Muscle of leg (tissue), 16 donors: ENCODE measurements at places on chromosomes 5 and 9. TPM values are rescaled to one million over a fixed set of nuclear protein-coding genes. Genes with fewer than 3 reads are reported as not detected.

- DNase-seq, result no peak
Observed at GRCh38 chr9:18385696-18386490, 88.1 kb upstream of the ADAMTSL1 start.

DNA sequence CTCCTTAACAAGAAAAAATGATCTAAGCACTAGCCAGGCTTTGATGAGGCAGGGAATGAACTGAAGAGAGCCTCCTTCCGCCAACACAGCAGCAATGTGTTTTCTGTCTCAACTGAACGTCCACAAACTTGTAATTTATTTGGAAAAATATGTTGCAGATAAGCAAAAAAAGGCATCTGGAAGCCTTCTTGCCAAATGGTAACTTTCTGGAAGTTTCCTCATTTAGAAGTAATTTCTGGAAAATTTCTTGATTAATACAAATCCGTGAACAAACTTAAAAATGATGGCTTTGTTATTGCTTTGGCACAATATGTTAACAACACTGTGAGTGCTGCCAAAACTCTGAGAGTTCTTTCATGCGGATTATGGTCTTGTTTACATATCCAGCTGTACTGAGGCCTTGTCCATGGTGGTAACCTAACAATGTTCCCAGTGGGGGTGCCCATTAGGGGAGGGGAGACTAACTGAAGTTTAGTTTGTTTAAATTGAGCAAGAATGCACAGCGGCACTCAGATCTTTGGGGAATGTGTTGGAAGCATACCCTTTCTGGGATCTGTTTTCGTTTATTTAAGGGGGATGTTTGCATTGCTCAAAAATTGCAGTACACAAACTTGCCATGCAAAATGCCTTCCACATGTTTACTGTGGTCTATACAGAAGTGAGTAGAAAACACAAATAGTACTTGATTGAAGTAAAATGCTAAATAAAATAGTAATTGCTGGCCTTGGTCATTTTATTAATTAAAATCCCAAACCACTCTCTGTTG, 334.7 kb downstream of the NR2F1-AS1 start:
- peak; percentile 92 for DNase-seq

DNA sequence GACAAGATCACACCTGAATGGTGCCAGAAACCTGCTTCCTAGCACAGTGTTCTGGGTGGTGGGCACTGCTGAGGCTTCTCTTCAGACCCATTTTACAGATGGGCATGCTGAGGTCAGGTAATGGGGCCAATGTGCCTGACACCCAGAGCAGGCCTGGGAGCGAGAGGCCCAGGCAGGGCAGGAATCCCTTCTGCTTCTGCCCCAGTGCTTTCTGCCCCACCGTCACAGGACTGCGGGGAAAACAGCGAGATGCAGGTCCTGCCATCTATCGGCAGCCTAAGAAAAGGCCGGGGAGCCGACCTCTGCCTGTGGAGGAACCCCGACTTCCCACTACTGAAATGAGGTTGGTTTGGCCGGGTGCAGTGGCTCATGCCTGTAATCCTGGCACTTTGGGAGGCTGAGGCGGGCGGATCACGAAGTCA, 22.8 kb upstream of the RNU6ATAC start:
- peak; percentile 6 for DNase-seq

- peak; percentile 43 for DNase-seq
Observed at GRCh38 chr5:123035360-123035917, 1.1 kb downstream of the PPIC start.

Gene QRFP
- total RNA-seq, result not detected
